ENCODE measurements at places on chromosomes 11 and 22.

GRCh38 chr11:10933455-10934292 is 75.8 kb upstream of the ZBED5 start:
- DNase-seq = peak; percentile 98

DNA sequence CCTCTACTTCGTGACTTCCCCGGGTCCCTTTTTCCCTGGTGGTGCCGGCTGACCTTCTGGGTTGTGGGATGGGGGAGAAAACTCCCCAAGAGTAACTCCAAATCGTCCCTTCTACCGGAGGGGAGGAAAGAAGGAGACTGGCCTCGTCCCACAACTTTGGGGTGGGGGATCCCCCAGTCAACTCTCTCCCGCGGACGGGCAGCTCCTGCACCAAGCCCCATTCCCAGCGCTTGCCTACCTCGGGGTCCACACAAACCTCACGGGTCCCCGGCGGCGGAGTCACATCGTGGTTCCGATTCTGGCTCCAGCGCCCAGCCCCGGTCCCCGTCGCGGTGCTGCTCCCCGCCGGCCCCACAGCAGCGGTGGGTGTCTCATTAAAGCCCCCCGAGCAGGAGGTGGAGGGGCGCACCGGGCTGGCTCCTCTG is 317 bp downstream of the BDNF start:
- no peak for DNase-seq

DNA sequence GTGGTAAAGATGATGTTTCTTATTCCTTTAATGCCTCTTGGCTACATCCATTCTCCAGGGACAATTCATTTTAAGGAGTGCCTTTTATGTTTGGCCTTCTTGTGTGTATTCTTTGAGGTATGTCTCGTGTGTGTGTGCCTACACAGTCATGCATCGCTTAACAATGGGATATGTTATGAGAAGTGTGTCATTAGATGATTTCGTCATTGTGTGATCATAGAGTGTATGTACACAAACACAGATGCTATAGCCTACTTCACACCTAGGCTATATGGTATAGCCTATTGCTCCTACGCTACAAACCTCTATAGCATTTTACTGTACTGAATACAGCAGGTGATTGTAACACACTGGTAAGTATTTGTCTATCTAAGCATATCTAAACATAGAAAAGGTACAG is 23.0 kb downstream of the ZNF202 start:
- no peak for DNase-seq

DNA sequence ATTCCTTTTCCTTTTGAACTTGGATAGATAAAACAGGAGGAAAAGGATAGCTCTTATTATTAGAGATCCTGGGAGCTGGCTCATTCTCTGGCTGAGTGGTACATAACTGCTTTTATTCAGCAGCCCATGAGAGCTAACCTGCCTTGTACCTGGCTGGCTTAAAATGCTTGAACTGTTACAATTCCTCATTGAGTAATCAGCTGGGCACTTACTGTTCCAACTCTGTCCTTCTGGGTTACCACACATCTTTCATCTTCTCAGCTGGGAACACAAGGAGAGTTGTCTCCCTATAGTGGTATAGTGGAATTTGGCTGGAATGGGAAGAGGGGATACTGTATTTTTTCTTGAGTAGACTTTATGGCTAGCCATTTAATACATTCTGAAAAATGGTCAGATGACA is 39.8 kb upstream of the SPTBN2 start:
- no peak for DNase-seq

DNA sequence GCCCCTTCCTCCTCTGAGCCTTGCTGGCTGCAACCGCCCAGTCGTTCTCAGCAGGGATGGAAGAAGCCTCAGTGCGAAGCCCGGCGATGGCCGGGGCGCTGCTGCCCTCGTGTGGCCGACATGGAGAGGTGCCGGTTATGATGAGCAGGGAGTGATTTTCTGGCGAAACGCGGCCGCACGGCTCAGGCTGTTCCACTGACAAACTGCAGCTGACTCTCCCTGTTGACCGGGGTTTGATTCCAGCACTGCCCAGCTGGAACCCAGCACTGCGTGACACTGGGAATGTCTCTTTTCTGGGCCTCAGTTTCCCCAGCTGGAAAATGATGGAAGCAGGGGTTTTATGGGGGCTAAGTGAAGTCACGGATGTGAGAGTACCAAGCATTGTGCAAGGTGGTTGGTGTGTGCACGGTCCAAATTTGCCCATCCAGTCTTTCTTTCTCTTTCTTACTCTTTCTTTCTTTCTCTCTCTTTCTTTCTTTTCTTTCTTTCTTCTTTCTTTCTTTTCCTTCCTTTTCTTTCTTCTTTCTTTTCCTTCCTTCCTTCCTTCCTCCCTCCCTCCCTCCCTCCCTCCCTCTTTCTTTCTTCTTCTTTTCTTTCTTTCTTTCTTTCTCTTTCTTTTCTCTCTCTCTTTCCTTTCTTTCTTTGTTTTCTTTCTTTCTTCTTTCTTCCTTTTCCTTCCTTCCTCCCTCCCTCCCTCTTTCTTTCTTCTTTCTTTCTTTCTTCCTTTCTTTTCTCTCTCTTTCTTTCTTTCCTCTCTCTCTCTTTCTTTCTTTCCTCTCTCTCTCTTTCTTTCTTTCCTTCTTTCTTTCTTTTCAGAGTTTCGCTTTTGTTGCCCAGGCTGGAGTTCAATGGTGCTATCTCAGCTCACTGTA is 25.8 kb upstream of the MPPED1 start:
- DNase-seq = peak; percentile 86

- DNase-seq = no peak
Observed at GRCh38 chr11:64407221-64407620, 48.3 kb downstream of the RPS6KA4 start.
